Activated gamma-delta T cell treated with anti-CD3 and anti-CD28 coated beads, Interleukin-2, amount 50 U/mL, for 16 hours (primary cell): ENCODE measurements at places on chromosomes 4 and X.

- DNase-seq: no peak
Observed at GRCh38 chr4:174591243-174592021, 69.1 kb upstream of the HPGD start.

- peak; percentile 82 for DNase-seq
Observed at GRCh38 chrX:119693040-119693995, at the start of gene SEPTIN6. Gene SEPTIN6, minus strand, starts transcription at chrX:119693168. Its CDS starts 63 bp downstream, at chrX:119693105.

DNA sequence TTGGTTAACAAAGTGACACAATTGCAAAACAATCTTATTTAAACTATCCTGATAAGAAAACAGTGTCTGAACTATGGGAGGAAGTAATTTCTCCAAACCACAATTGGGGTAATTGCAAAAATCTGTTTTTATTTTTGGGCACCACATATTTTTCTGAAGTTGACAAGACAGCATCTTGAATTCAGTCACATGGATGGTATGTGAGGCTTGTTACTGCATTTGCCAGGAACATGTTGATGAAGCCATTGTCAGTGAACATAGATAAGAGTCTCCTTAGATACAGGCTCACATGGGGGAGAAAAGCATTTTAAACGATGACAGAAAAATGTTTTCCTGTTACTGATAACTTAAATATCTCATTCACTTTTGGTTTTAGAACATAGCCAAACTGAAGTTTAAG lies 5.5 kb upstream of the USP53 start:
- DNase-seq: no peak

GRCh38 chr4:184803133-184803532 lies 22.6 kb downstream of the ACSL1 start:
- no peak for DNase-seq

- no peak for DNase-seq
Observed at GRCh38 chr4:54067166-54067565, 2.8 kb upstream of the CHIC2 start.

- no peak for DNase-seq
Observed at GRCh38 chr4:38804654-38805295, at the start of gene TLR1. Gene TLR1, minus strand, starts transcription at chr4:38804791. Its CDS starts 5,960 bp downstream, at chr4:38798831.

GRCh38 chr4:8645753-8646124 lies 53.2 kb downstream of the CPZ start:
- DNase-seq: no peak

GRCh38 chr4:153438916-153439756 lies 27.0 kb upstream of the TMEM131L start:
- DNase-seq: peak; percentile 15

GRCh38 chr4:9921326-9921725 lies 100.0 kb downstream of the SLC2A9 start:
- DNase-seq: no peak

- no peak for DNase-seq
Observed at GRCh38 chrX:107731831-107732502, 43.6 kb downstream of the TSC22D3 start.
